ENCODE measurements at places on chromosomes 7 and 10.
A peak's percentile ranks its signal among the peaks of the same experiment; 100 is the strongest.

GRCh38 chr7:41747961-41748360 is 45.1 kb upstream of the INHBA start:
- no peak for DNase-seq

DNA sequence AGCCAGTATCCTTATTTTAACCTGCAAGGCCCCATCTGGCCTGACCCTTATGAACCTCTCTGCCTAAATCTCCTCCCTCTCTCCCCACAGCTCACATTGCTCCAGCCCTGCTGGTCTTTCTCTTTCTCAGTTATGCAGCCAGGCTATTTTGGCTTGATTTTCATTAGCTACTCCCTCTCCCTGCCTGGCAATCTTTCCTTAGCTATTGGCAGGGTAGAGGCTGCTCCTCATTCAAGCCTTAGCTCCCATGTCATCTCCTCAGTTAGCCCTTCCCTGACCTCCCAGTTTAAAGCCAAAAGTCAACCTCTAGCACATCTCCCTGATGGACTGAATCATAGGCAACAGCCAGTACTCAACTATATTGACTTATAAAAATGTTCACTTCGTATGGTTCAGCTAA is 214.4 kb upstream of the CELF2 start:
- no peak for DNase-seq

GRCh38 chr10:91759581-91759986 is 38.6 kb upstream of the TNKS2 start:
- DNase-seq = no peak

DNA sequence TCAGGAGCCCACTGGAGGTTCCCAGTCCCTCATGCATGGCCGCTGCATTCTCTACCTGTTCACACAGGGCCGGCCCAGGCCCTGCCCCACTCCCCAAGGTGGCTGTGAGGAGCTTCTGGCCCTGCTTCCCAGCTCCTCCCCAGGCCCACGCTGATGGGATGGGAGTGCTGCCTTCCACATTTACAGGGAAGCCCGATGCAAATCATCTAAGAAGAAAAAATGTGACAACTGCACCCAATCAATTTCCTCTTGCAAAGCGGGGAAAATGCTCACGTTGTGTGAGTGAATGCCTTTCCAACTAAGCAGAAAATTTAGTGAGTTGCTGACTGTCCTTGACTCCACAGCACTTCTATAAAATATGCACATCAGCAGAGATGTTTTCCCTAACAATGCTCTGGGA is 485.8 kb upstream of the MGMT start:
- no peak for DNase-seq

GRCh38 chr7:33038639-33039038 is 23.9 kb downstream of the NT5C3A start:
- no peak for DNase-seq

GRCh38 chr7:1234881-1235500 is 2.3 kb downstream of the UNCX start:
- DNase-seq = no peak

GRCh38 chr10:22679608-22680007 is 34.8 kb downstream of the PIP4K2A start:
- DNase-seq = no peak

- no peak for DNase-seq
Observed at GRCh38 chr7:141374425-141374824, 176.8 kb upstream of the AGK start.

- DNase-seq = peak; percentile 89
Observed at GRCh38 chr7:26705567-26705966, 158.8 kb downstream of the SKAP2 start.

- DNase-seq = no peak
Observed at GRCh38 chr7:2645274-2645868, 13.6 kb downstream of the TTYH3 start.

DNA sequence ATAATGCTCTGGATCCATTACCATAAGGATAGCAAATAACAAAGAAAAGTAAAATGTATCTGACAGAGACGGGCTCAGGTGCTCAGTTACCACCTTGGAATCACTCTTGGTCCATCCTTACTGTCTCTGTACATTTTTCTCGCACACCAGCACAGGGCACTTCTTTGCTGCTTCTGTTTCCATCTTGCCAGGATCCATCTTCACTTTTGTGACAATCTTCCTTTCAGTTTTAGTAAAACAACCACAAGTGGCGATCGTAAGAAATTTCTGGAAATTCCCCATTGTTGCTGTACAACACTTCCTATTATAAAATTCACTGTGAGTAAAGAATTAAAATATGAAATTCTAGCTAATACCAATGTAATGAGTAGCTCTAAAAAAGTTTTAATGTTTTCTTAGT is 695.5 kb downstream of the GRM8 start:
- no peak for DNase-seq

DNA sequence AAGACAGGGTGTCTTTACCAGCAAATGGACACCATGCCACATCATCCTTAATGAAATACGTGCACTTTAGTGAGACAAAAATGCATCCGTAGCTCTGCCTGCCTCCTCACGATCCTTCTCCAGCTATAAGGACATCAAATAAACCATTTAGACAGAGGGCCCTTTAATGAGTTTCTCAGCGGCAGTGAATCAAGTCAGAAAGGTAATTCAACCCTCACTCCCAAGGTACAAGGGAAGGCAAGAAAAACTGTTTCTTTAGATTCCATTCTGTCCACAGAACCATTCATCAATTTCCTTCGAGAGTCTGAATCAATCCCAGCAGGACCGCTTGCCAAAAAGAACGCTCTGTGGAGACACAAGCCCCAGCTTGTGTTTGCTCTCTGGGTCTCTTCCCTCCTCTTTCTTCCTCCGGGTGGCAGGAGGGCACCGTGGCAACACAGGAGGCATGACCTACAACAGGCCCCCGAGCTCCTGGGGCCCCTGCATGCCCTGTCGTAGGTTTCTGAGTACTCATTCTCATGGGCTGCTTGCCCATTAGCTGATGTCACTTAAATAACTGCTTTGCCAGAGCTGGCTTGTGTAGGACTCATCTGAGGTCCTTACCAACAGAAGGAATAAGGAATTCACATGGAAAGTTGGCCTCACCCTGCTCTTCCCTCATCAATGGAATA is 297.8 kb upstream of the PRKCQ start:
- DNase-seq = no peak

DNA sequence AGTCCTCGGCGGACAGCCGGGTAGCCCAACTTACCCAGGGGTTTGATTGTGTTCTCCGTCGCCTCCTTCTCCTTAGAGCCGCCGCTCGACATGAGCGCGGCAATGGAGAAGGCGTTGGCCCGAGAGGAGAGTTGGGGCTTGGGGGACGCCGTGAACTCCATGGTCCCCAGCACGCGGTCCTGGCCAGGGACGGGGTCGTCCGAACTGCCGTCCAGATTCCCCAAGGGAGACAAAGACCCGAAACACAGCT is 515 bp downstream of the TBX20 start:
- no peak for DNase-seq

GRCh38 chr7:3859431-3859830 is 558.4 kb downstream of the SDK1 start:
- DNase-seq = no peak

DNA sequence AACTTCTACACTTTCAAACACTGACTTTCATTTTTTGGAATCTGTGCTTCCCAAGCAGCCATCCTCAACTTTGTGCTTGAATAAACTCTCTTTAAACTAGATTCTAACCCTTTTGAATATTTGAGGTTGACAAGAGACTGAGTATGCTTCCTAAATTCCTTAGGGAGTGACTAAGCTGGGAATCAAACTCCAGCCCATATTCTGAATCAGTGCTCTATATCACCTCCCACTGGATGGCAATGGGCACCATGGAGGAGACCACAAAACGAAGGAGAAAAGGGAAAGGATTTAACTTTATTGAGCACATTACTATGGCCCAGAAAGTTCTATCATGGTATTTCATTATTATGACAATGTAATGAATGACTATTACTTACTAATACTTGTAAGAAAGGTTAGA is 17.2 kb upstream of the SLC26A4 start:
- DNase-seq = no peak

DNA sequence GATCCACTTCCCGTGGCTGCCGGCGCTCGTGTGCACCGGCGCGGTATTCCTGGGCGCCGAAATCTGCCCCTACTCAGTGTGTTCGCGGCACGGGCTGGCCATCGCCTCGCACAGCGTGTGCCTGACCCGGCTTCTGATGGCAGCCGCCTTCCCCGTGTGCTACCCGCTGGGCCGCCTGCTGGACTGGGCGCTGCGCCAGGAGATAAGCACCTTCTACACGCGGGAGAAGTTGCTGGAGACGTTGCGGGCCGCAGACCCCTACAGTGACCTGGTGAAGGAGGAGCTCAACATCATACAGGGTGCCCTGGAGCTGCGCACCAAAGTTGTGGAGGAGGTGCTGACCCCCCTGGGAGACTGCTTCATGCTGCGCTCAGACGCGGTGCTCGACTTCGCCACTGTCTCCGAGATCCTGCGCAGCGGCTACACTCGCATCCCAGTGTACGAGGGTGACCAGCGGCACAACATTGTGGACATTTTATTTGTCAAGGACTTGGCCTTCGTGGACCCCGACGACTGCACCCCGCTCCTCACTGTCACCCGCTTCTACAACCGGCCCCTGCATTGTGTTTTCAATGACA is 1.3 kb downstream of the CNNM1 start:
- DNase-seq = no peak

DNA sequence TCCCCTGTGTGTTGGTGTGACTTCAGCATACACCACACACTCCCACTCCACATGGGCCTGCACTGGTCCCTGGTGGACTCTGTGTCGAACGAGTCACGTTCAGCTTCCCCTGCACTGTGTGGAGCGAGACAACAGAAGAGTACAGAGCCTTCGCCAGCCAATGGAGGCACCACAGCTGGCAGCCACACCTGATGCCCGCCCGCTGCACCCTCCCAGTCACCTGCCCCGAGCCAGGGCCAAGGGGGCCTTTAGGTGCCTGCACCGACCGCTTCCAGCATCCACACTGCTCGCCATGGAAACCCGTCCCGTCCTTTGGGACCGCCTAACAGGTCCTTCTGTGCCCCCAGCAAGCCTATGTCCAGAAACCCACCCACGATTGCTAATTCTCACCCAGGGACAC is 9.2 kb downstream of the FOXL3 start:
- DNase-seq = no peak

- no peak for DNase-seq
Observed at GRCh38 chr7:84177758-84178412, 16.7 kb downstream of the SEMA3A start.

DNA sequence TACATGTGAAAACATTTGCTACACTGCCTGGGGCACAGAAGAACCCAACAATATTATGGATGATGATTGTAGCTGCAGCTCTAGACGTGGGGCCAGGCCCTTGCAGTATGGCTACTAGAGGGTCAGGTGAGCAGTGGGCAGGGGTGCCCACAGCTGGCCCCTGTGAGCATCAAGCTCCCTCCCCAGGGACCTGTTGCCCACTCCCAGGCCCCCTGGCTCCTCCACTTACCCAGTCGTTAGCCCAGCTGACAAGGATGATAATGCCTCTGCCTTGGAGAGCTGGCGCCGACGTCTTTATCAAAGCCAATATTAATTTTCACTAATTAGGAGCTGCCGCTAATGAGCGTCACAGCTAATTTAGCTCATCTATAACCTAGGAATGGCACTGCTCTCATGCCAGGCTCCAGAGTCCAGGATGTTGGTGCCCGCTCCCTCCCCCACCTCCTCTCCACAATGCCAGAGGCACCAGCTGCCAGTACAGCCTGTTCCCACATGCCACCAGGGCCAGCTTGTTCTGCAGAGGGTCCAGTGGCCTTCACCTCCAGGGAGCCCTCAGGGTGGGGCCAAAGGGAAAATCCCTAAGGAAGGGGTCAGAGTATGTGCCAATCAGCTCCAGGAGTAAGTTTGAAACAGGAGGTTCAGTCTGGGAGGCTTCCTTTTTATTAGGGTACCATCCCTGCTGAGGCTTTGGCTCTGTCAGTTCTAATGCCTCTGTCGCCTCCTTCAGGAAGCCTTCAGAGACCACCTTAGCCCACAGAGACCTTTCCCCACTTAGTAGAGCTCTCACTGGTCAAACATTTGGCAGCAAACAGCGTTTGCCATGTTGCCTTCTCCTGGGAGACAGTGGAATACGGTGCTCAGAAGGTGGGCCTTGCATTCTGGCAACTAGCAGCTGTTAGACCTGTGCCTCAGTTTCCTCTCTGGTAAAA is 77.2 kb downstream of the CDH23 start:
- no peak for DNase-seq

GRCh38 chr10:103983367-103983911 is 16.5 kb downstream of the SLK start:
- no peak for DNase-seq

GRCh38 chr7:77202481-77202976 is 2.9 kb upstream of the FGL2 start:
- no peak for DNase-seq

GRCh38 chr7:143345428-143345900 is 17.0 kb downstream of the FAM131B start:
- DNase-seq = no peak

GRCh38 chr7:117322741-117323304 is at the start of gene WNT2:
Gene WNT2, minus strand, starts transcription at chr7:117323058. Its CDS starts 69 bp downstream, at chr7:117322989.
- DNase-seq = no peak

GRCh38 chr7:16744518-16745250 is 8.9 kb upstream of the TSPAN13 start:
- DNase-seq = no peak

GRCh38 chr10:62578916-62579315 is 204.7 kb downstream of the ZNF365 start:
- DNase-seq = no peak

- no peak for DNase-seq
Observed at GRCh38 chr10:7659560-7659959, 7.2 kb downstream of the ITIH5 start.

DNA sequence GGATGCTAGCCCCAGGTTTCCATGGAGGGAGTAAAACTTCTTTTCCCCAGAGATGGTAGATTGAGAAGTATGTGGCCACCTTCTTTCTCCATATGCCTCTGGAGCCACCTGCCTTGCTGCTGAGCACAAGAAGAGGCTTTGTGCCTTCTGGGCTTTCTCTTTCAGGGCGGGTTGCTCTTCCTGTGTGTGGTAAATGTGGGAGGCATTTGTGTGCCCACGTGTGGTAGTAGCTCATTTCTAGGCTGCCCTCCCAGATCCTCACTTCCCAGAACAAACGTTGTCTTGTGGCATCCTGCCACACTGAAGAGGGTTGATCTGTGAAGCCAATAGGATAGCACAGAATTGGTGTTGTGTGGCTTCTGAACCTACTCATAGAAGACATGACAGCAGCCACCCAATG is 342.0 kb upstream of the PODXL start:
- DNase-seq = peak; percentile 5

DNA sequence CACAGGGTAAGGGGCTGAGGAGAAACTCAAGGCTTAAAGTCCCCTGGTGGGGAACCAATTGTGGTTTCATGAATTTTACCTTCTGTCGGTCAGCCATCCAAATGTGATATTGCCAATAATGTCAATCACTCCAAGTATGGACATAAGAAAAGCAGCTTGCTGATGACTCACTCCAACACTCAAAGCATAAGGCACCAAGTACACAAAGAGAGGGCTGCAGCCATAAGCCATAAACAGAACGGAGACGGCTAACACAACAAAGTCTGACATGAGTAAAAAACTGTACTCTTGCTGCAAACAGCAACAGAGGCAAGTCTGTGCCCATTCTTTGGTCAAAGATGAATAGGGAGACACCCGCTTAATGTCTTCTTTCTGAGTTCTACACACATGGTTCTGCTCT is 24.2 kb downstream of the IFIT5 start:
- DNase-seq = no peak

Data from GM04504 (cell line).